AG09319 (cell line): ENCODE measurements at places on chromosomes 11 and 22.

DNA sequence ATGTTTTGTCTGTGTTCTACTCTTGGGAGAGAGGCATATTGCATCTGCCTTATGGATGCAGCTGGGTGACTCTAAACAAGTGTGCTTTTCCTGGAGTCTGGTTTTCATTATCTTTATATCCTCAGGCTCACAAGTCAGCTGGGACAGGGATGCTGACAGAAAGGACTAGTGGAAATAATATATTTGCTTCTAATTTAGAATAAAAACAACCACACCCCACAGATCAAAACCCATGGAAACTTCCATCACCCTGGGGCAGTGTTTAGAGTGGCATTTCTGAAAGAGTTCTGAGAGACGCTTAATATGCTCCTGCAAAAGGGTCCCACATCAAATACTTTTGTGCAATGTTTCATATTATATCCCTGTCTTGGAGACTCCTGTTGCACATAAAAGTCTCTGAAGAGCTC lies 20.8 kb downstream of the KCNE3 start:
- no peak for DNase-seq

DNA sequence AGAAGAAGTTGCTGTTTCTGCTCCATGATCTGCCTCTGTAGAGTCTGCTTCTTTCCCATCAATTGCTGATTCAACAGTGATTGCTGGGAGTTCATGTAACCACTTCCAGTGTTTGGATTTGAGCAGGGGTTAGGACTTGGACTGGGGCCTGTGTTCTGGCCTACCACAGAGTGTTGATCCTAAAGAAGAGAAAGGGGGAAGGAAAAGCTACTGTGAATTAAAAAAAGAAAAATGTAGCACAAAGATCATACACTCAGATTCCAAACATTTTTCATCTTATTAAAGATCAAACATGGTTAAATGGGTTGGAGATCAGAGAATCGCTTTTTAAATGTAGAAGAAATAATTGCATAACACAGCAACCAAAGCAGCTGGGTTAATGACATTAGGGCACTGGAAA lies 67.6 kb upstream of the MTMR2 start:
- DNase-seq, result no peak

DNA sequence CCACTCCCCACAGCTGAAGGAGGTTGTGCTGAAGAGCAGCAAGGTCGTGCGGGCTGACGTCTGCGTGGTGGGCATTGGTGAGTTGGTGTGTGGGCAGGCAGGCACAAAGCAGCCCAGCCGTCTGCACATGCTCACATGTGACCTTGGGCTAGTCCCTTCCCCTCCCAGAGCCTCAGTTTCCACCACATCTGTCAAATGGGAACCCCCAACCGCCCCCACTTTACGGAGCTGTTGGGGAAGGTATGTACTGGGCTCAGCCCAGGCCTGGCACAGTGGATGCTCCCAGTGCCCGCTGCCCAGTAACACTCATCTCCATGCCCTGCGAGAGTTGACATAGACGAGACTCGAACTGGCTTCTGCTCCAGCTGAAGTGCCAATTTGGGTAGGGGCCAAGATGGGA lies 5.1 kb upstream of the LZTR1 start:
- no peak for DNase-seq

DNA sequence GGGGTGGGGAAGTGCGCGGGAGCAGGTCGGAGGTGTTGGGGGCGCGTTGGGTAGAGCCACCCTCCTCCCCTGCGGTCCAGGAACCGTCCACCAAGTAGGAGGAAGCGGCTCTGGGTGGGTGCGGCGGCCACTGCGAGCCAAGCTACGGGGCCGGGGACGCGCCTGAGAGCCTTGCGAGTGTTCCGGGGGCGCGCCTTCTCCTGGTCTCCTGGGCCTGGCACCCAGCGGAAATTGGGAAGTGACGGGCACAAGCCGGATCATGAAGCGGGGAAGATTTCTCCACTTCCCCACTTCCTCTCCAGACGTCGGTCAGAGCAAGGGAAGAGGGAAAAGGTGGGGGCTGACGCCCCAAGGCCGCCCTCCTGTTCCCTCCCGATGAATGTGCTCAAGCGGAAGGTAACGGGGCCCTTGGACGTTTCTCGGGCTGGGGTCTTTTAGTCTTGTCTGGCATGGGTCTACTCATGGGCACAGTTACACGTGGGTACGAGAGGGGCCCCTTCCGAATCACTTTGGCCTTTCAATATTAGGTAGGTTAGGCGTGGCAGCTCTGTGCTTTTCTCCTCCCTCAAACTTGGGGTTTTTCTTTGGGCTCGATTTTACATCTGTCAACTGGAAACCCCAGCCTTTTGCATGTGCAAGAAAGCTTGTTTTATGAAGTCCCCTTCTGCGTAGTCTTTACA lies 865 bp downstream of the RBM14 start:
- DNase-seq, result no peak

DNA sequence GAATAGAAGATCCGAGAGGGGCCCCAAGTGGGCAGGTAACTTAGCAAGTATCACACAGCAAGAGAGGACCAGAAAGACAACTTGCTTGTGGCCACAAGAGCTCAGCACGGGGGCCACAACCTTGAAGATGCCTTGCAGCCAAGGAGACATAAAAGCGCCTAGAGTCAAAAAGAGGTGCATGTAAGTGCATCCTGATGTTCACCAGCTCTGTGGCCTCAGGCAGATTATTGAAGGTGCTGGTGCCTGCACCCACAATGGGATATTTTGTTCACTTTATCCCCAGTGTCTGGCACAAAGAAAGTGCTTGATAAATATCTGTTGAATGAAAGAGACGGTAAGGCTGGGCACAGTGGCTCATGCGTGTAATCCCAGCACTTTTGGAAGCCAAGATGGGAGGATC lies 106.0 kb upstream of the ASPHD2 start:
- no peak for DNase-seq

DNA sequence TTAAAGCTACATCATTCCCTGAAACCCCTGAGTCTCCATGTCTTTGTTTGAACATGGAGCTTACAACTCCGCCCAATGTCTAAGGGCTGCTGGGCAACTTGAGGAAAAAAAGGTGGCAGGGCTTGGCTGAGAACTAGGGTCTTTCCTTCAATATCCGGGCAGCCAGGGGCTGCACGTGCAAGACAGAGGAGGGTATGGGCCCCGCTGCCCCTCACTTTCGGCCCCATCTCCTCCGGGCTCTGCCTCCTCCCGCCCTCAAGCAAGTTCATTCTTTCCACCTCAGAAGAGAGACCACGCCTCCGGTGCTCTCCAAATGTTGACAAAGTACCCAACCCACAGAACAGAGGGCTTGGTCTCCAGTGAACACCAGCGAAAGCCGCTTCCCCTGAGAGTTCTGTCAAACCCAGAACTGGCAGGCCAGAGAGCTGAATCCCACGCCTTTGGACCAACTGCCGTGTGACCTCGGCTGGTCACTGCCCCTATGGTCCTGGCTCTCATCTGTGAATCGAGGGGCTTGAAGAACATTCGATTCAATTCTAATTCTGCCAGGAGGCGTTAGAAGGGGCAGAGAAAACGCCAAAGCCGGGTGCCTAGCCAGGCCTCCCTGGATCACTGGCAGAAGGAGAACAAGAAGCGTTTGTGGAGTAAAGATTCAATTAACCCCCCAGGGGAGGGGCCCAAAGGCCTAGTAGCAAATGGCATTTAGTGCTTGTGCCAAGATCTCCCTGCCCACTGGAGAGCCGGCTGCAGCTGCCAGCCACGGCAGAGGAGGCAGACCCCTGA lies 7.3 kb downstream of the PDGFB start:
- DNase-seq, result no peak

DNA sequence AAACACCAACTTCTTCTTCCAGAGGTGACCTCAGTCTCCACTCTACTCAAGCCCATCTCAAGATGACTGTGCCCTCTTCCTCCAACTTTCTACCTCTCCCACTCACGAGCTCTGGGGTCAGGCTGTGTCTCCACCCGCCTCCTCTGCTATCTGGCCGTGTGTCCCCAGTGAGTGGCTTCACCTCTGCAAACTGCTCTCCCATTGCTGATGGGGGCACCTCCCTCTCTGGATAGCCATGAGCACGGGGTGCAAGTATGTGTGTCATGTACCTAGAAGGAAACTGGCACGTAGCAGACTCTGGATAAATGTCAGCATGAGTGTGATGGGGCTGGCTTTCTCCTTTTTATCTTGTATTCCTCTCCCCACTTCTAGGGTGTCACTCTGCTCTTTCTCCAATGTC lies 18.3 kb upstream of the RAC2 start:
- no peak for DNase-seq

DNA sequence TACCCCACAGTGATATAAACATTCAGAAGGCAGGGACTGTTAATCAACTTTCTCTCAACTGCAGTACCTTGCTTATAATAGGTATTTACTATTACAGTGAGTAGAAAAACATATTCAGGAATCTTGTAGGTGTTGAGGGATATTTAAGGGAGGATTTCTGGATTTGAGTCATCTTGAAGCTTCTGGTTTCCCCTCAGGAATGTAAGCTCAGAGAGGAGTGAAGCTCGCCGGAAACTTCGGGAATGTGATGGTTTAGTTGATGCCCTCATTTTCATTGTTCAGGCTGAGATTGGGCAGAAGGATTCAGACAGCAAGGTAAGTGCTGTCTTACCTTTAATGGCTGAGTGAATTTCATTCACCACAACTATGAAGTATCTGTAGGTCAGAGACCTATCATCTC lies 42.9 kb downstream of the CTNND1 start:
- DNase-seq, result no peak

GRCh38 chr11:73277467-73277866 lies 5.3 kb downstream of the P2RY6 start:
- no peak for DNase-seq

DNA sequence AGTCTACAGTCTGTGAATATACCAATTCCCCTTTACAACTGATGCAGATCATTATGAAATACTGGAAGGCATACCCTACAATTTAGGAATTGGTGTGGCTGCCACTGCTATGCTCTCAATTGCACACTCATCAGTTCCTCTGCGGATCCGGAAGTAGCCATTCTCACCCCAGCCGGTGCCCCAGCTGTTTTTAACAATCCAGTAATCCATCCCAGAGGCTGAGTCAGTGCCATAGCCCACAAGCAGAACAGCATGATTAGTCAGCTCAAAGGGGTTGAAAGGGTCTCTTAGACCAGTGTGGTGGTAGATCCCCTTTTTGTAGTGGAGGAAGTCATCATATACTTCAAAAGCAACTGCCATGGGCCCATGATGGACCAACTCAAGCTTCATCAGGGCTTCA lies 43.6 kb downstream of the CTSC start:
- DNase-seq, result peak; percentile 42

- no peak for DNase-seq
Measured at GRCh38 chr11:66745356-66746235, 16.6 kb upstream of the SPTBN2 start.

DNA sequence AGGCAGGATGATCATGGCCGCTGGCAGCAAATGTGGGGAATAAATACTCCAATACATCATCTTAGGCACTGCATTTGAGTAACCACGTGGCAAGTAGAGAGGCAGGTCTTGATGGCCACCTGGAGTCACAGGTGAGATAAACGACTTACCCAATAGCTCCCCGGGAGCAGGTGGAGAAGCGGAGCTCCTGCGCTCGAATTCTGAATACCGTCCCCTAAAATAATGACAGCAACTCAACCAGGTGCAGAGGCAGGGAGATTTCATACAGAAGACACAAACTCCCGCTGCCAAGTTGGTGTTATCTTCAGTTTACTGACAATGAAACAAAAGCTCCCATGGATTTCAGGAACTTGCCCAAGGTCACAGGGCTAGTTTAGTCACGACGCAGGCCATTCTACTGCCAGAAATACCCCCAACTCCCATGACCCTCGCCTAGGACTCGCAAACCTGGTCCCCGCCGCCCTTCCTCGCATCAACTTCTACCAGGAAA lies 437 bp downstream of the SLC43A3 start:
- DNase-seq, result no peak

- no peak for DNase-seq
Measured at GRCh38 chr22:43226377-43227238, 39.7 kb upstream of the TTLL12 start.

DNA sequence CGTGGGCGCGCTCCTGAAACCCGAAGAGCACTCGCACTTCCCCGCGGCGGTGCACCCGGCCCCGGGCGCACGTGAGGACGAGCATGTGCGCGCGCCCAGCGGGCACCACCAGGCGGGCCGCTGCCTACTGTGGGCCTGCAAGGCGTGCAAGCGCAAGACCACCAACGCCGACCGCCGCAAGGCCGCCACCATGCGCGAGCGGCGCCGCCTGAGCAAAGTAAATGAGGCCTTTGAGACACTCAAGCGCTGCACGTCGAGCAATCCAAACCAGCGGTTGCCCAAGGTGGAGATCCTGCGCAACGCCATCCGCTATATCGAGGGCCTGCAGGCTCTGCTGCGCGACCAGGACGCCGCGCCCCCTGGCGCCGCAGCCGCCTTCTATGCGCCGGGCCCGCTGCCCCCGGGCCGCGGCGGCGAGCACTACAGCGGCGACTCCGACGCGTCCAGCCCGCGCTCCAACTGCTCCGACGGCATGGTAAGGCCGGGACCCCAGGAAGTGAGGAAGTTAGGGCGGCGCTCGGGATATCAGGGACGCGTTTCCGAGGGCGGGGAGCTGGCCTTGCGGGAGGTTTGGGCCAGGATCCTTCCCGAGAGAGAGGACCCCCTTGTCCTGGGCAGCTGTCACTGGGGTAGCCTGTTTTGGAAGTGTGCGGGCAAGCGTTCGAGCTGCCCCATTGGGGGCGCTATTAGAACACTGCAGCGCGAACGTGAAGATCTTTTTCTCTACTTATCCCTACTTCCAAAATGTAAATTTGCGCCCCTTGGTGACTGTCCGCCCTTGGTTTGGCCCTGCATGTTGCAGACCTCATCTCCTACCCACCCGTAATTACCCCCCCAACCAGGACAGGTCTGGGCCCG lies 796 bp downstream of the MYOD1 start:
- no peak for DNase-seq

- no peak for DNase-seq
Measured at GRCh38 chr11:62794201-62794775, 2.5 kb upstream of the TMEM223 start.

- no peak for DNase-seq
Measured at GRCh38 chr11:95149651-95150364, 60.2 kb downstream of the ENDOD1 start.

DNA sequence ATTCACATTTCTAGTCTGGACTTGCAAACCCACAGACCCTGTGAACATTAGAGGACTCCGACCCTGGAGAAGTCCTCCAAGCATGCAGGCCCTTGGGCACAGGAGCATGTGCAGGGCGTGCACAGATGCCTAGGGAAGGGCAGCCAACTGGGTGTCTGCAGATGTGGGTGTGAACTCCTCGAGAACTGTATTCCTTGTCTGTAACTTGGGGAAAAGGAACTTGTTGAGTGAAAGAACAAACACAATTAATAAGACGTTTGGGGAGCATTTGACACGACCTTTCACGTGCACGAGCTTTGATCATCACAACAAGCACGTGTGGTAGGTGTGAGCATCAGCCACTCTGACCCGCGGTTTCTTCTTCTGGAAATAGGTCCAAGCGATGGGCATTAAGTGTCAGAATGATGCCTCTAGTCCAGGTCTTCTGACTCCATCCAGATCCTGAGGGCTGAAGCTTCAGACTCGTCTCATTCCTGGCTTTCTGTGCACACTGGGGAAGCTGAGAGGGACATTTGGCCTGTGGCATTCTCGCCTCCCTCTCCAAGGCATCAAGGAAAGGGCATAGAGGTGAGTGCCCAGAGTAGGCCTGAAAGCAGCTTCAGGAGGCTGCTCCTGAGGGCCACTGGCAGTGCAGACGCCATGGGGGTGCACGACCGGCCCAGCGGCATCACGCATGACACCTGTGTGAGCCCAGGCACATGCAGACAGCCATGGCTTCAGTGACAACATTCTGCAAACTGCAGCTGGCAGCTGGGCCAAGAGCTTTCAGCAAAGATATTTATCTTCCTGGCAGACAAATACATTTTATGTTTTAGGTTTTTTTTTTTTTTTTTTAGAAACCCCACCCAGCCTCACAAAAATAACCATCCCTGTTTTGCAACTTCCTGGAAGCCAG lies 32.5 kb downstream of the ALX4 start:
- no peak for DNase-seq

- DNase-seq, result no peak
Measured at GRCh38 chr11:36463781-36464180, 46.3 kb downstream of the TRAF6 start.
